Amygdala (tissue), 56 donors: ENCODE measurements at places on chromosomes 12 and 14.

- DNase-seq = no peak
These were observed 111.9 kb upstream of the CCDC175 start for GRCh38 chr14:59688224-59689170.

GRCh38 chr12:127489061-127489460, 777.9 kb upstream of the TMEM132C start:
- no peak for DNase-seq

DNA sequence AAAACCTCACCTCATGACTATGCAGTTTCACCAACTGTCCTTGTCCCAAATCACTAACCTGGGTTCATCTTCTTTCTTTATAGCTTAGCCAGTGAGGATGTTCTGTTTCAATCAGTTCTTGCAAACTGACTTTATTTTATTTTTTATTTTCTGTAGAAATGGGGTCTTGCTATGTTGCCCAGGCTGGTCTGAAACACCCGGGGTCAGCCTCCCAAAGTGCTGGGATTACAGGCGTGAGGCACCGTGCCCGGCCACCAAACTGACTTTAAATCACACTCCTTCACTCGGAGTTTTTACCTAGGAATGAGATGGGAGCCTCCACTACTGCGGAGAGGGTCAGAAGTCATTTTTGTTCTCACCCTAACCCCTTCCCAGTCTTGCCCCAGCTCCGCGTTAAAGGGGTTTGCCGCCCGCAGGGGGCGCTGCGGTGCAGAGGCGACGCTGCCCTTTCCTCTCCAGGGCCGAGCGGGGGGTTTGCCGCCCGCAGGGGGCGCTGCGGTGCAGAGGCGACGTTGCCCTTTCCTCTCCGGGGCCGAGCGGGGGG, 7.0 kb upstream of the B4GALNT3 start:
- no peak for DNase-seq

DNA sequence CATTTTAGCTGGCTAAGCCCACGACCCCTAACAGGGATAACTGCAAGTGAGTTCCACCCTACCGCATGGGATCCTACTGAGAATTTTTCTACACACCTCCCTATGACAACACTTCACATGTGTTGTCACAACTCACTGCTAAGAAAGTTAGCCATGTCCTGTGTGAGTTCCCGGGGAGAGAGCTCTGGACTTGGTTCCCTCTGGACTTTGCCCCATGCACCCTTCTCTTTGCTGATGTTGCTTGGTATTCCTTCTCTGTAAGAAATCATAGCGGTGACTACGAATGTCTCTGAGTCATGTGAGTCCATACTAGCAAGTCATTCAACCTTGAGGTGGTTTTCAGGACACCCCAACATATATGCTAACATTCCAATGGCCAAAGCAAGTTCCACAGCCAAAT, 9.5 kb upstream of the CDKN3 start:
- no peak for DNase-seq

GRCh38 chr14:50823051-50823761, 7.8 kb downstream of the NIN start:
- no peak for DNase-seq

GRCh38 chr12:26867080-26867479, 34.1 kb upstream of the ITPR2 start:
- no peak for DNase-seq

DNA sequence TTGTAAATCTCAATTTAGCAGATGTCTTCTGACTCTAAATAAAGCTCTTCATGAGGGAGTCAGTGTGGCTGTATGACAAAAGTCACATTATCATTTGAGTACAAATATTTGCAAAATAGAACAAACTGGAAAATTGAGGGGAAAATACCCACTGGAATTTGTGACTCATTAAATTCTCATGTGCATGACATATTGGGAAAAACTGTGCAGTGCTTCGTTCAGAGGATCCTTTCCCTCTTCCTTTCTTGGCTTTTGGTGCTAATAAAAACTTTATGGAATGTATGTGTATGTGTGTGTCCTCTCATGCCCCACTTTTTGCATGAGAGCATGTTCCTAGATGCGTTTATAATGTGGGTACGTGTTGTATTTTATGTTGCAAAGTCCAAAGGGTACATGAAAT, 267.8 kb downstream of the KTN1 start:
- DNase-seq = no peak

GRCh38 chr14:61176686-61177085, 104.5 kb downstream of the TMEM30B start:
- DNase-seq = no peak

DNA sequence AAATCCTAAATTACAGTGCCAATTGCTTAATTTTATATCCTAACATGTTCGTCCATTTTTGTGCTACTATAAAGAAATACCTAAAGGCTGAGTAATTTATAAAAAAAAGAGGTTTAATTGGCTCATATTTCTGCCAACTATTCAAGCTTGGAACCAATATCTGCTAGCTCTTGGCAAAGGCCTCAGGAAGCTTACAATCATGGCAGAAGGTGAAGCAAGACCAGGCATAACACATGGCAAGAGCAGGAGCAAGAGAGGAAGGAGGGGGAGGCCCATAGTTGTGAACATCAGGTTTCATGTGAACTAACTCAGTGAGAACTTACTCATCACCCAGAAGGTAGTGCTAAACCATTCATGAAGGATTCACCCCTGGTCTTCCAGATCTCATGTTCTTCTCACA, 494.3 kb downstream of the CCER1 start:
- no peak for DNase-seq

GRCh38 chr14:55976655-55977054, 141.6 kb upstream of the PELI2 start:
- no peak for DNase-seq

- no peak for DNase-seq
These were observed 478.2 kb downstream of the TMEM117 start for GRCh38 chr12:44314007-44314500.

- DNase-seq = no peak
These were observed 951 bp downstream of the NR1H4 start for GRCh38 chr12:100474617-100475016.

GRCh38 chr14:102528431-102529170, 19.0 kb upstream of the ANKRD9 start:
- no peak for DNase-seq

DNA sequence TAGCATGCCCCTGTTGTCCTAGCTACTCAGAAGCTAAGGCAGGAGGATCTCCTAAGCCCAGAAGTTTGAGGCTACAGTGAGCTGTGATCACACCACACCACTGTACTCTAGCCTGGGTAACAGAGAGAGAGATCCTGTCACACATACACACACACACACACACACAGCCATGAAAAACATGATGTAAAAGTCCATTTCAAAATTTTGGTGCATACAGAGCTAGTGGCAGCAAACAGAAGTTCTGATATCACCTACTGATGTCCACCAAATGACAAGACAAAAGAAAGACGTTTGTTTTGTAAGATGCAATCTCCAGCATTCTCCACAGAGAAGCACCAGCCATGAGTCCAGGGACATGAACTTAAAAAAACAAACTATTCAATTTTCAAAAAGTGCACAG, 15.9 kb downstream of the AREL1 start:
- no peak for DNase-seq

DNA sequence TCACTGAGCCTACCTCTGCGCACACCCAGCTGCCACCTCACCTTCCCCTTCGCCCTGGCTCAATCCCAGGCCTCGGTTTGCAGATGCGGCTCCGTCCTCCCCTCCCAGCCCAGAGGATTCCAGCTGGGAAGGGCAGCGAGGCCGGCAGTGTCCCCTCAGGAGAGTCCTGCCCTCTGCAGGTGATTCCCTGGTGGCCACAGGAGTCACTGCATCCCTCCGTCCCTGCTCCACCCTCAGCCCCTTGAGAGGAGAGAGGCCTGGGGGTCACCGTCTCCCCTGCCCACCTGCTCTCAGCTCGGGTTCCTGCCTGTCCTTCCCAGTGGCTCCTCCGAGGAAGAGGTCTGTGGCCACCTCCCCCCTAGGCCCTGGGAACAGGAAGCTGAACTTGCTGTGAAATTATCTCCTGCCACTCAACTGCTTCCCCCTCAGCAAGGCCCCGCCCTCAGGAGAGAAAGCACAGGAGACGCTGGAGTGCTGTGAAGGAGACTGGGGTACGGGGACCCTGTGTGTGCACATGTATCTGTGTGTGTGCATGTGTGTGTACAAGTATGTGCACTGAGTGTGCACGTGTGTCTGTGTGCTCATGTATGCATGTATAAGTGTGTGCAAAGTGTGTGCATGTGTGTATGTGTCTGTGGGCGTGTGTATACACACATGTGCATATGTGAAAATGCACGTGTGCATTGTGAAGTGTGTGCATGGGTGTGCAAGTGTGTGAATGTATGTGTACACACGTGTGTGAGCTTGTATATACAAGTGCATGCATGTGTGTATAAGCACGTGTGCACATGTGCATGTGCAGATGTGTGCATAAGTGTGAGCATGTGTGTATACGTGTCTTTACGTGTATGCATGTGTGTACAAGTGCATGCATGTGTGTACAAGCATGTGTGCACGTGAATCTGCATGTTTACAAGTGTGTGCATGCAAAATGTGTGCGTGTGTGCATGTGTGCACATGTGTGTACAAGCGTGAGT, 13.2 kb upstream of the GALNT9 start:
- DNase-seq = no peak

GRCh38 chr14:55605793-55606192, 25.8 kb downstream of the KTN1 start:
- no peak for DNase-seq

DNA sequence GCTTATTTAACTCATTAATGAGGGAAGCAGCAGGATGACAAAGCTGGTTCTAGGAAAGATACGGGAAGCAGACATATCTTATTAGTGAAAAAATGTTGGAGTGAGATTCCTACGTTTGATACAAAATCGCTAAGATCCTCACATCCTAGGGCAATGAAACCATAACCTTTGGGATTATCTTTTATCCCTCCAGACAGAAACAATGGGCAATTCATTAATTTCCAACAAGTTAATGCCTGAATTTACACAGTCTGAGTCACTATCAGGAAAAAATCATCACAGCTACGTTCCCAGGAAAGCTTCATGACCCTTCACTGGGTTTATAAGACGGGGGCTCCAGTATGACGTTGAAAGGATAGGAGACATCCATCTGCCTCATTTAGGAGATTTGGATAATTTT, 45.0 kb downstream of the SLC24A4 start:
- DNase-seq = no peak
